EH (cell line): ENCODE measurements at places on chromosomes 1 and 21.

- no peak for DNase-seq
Observed at GRCh38 chr1:32525053-32525452, 14.2 kb upstream of the ZBTB8A start.

DNA sequence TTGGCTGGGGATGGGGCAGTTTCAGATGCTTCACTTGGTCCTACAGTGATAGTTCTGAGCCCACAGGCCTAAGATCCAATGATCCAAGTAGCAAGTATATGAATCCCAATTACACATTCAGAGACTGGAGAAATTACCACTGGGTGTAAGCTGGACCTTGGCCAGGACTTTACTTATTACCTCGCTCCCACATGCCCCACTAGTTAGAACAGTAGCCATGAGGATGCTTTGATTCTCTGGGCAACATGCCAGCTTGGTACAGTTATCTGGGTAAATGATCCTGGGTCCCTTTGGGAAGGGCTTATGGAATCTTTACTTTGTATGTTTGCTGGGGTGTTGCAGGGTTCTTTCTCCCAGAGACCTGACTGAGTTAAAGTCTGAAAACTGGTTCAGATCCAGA is 5.0 kb upstream of the FCAMR start:
- DNase-seq, result no peak

GRCh38 chr1:26112407-26112775 is 767 bp downstream of the PDIK1L start:
- peak; percentile 20 for DNase-seq

- no peak for DNase-seq
Observed at GRCh38 chr1:208841436-208841835, 597.3 kb upstream of the PLXNA2 start.

- no peak for DNase-seq
Observed at GRCh38 chr1:165345502-165345901, 11.0 kb downstream of the LMX1A start.

- DNase-seq, result no peak
Observed at GRCh38 chr1:67536957-67537666, 106.9 kb upstream of the SERBP1 start.

GRCh38 chr1:227035316-227035715 is 95.2 kb downstream of the COQ8A start:
- no peak for DNase-seq

DNA sequence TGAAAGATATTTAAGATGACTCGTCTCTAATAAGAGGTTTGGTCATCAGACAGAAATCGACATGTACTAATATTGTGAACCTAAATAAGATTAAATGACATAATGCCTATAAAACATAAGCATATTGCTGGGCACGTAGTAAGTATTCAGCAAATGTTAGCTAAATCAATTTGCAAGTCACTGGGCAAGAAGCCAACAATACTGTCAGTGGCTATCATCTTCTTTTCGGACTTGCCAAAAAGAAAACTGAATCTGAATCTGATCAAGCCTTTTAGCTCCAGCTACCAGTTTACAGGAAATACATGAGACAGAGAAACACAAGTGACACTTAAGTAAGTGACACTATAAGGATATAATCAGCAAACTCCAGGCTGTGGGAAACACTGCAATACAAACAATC is 46.0 kb downstream of the RPL5 start:
- peak; percentile 34 for DNase-seq

GRCh38 chr1:37811027-37811655 is 3.1 kb upstream of the YRDC start:
- DNase-seq, result peak; percentile 82

- no peak for DNase-seq
Observed at GRCh38 chr1:91761295-91761721, 124.6 kb downstream of the TGFBR3 start.

DNA sequence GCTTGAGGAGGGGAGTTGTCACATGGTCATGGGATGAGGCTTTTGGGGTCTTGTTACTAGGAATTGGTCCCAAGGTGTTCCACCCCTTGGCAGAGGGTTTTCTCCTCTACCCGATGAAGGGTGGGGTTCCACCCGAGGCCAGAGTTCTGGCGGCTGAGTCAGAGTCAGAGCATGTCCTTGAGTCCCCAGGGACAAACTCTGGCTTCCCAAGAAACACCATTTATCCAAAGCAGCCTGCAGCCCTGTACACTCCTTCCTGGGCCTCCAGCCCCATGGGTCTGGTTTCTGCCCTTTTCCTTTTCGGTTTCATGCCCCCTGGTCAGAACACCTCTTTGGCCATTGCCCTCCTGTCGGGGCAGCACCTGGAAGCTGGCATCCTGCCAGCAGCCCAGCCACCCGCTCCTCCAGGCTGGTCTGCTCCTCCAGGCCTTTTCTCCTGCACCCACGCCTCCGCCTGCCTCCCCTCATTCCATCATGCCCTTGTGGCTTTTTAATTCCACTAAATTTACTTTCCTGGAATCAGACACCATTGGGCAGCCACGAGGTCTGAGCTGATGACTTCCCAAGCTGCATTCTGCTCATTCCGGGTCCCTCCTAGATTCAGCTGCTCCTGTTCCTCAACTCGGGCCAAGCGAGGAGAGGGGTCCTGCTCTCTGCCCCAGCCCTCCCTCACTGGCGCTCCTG is 301.7 kb upstream of the VAMP3 start:
- peak; percentile 88 for DNase-seq
